CD4-positive, alpha-beta T cell treated with Interleukin-2 at 100 ng/mL for 4 hours (primary cell): ENCODE measurements at places on chromosomes 5 and 9.

DNA sequence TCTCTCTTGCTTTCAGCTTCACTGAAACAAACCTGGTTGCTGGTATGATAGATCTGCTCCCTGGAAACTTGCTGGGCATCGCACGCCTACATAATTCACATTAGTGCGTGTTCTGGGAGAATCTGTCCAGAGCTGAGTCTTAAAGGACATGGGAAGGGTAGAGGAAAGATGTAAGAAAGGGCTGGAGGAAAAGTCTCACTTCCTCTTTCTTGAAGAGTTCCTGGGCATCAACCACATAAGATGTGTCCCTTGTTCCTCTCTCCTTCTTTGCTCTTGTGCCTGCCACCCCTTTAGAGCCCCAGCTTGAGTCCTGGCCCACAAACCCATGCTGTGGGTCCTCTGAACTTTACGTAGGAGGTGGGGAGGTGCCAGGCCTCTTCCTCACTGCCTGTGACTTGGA, 205.3 kb upstream of the PANK3 start:
- DNase-seq, result no peak

DNA sequence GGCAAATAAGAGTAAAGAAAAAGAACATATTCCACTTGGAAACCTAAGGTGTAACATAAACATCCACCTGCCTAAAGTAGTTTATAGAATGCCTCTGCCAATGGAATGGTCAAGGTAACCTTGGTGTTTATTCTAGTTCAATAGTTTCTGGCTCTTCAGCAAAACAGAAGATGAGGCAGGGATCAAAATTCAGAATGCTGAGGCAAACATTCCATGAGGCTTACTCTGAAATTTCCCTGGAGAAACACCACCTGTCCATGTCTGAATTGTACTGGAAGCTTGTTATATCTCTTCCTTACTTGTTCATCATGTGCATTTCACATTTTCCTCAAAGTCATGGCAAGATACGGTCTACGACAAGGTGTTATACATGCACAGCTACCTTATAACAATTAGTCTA, 1862.4 kb upstream of the ACO1 start:
- DNase-seq, result no peak

GRCh38 chr5:95621839-95622629, 2.1 kb downstream of the GPR150 start:
- peak; percentile 41 for DNase-seq

- DNase-seq, result no peak
Measured at GRCh38 chr5:115657881-115658233, 32.0 kb upstream of the TMED7 start.

- peak; percentile 0 for DNase-seq
Measured at GRCh38 chr9:108727580-108728111, 128.1 kb downstream of the ACTL7B start.

DNA sequence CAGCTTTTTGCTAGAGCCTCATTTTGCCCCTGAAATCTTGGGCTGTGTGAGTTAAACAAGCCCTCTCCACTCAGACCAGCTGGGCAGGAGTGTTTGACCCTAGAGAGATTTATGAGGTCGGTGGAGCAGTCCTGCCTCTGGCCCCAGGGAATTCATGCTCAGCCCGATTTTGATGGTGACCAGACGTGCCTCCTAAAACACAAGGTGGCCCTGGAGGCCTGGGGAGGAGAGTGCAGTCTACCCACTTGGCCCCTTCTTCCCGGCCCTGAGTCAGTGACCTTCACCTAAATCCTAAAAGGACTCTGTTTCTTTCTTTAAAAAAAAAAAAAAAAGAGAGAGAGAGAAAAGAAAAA, 86.6 kb upstream of the SAP30L start:
- DNase-seq, result no peak

- no peak for DNase-seq
Measured at GRCh38 chr9:557601-558201, 283.8 kb upstream of the DMRT1 start.

DNA sequence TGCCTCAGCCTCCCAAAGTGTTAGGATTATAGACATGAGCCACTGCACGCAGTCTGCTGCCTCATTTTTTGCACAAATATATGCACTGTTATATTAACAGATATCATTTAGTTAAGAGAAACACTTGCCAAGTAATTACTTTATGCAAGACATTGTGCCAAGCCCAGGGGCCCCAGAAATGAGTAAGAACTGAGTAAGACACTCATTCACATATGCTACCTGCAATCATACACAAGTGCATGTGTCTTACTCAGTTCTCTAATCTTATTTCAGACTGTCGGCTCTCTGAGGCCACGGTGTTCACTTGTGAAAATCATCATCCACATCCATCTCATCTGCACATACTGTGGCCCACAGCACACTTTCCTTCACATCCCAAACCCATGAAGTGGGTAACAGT, 16.0 kb downstream of the TRAF1 start:
- no peak for DNase-seq

GRCh38 chr9:76588316-76588715, 129.3 kb downstream of the GCNT1 start:
- DNase-seq, result no peak

DNA sequence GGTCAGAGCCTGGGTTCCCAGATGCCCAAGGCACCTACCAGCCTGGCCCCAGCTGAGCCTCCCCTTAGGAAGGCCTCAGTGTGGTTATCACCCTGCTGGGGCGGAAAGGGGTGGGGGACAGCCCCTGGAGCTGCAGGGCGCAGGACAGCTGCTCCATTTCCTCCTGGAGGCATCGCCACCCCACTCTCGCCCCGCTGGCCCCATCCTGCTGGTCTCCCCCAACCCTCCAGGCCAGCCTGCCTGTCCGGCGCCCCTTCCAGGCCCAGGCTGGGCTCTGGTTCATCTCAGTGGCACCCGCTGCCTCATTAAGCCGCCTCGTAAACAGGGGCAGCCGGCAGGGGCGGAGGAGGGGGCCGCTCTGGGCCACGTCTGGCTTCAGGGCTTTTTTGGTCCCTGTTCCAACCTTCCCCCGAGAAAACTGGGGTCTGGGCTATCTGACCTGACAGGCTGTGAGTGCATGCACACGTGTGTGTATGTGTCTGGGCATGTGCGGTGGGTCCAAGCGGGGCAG, 30.8 kb upstream of the ENHO start:
- no peak for DNase-seq

GRCh38 chr5:1783216-1783554, 16.5 kb downstream of the MRPL36 start:
- DNase-seq, result no peak
